ENCODE measurements at places on chromosomes 3 and 15. TPM values are rescaled to one million over a fixed set of nuclear protein-coding genes. Genes with fewer than 3 reads are reported as not detected.

ZBED2 gene
- polyA plus RNA-seq = 0.27 TPM

IGF2BP2 gene
- 129 TPM for polyA plus RNA-seq

LEKR1 gene
- 3.2 TPM for polyA plus RNA-seq

ACP3 gene
- 86.3 TPM for polyA plus RNA-seq

LYZL4 gene
- polyA plus RNA-seq = not detected

HSPBAP1 gene
- polyA plus RNA-seq = 18.7 TPM

PPP1R2 gene
- 59.0 TPM for polyA plus RNA-seq

SLC22A14 gene
- polyA plus RNA-seq = 1.1 TPM

CCDC39 gene
- 9.8 TPM for polyA plus RNA-seq

PCOLCE2 gene
- 6.0 TPM for polyA plus RNA-seq

TMEM158 gene
- 5.2 TPM for polyA plus RNA-seq

FANCD2OS gene
- polyA plus RNA-seq = 0.81 TPM

Data from left kidney (tissue), 8 donors.